Prostate gland (tissue), 2 donors: ENCODE measurements at places on chromosomes 16 and 17. TPM values are rescaled to one million over a fixed set of nuclear protein-coding genes. Genes with fewer than 3 reads are reported as not detected.

DNA sequence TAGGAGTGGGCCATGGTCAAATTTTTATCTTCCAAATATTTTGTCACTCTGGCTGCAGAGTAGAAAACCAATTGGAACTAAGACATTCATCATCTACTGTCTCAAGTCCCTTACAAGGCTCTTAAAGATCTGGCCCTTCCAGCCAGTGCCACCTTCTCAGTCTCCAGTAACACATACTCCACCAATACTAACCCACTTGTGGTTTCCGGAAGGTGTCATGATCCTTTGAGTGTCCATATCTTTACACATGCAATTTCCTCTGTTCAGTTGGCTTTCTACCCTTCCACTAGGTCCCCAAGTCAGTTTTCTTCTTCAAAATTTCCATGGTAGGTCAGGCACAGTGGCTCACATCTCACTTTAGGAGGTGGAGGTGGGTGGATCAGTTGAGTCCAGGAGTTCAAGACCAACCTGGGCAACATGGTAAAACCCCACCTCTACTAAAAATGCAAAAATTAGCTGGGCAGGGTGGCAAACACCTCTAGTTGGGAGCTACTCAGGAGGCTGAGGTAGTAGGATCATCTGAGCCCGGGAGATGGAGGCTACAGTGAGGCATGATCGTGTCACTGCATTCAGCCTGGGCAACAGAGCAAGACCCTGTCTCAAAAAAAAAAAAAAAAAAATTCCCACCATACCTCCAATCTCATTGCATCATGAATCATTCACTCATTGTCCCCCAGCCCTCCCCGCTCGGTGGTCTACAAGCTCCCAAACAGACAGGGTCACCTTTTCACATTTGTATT lies 6.0 kb upstream of the GRB2 start:
- H3K27ac ChIP-seq = no peak overlapping the region
- no peaks in the 10 kb centered on the region for H3K36me3 ChIP-seq
- no peaks in the 10 kb centered on the region for H3K27me3 ChIP-seq
- DNase-seq = no peak
- H3K4me3 ChIP-seq = no peak overlapping the region

GRCh38 chr17:36544044-36544306 lies 744 bp upstream of the GGNBP2 start:
- no peaks in the 10 kb centered on the region for H3K36me3 ChIP-seq
- DNase-seq = peak; percentile 36
- peaks cover 10% of the 10 kb centered on the region for H3K4me1 ChIP-seq
- H3K4me3 ChIP-seq = peak overlapping the region; percentile 99
- peak overlapping the region; percentile 100 for H3K27ac ChIP-seq
- H3K27me3 ChIP-seq = no peaks in the 10 kb centered on the region

GRCh38 chr16:54987081-54987480 lies 56.4 kb downstream of the IRX5 start:
- H3K36me3 ChIP-seq = no peaks in the 10 kb centered on the region
- no peaks in the 10 kb centered on the region for H3K27me3 ChIP-seq
- H3K4me1 ChIP-seq = no peaks in the 10 kb centered on the region
- DNase-seq = no peak

DNA sequence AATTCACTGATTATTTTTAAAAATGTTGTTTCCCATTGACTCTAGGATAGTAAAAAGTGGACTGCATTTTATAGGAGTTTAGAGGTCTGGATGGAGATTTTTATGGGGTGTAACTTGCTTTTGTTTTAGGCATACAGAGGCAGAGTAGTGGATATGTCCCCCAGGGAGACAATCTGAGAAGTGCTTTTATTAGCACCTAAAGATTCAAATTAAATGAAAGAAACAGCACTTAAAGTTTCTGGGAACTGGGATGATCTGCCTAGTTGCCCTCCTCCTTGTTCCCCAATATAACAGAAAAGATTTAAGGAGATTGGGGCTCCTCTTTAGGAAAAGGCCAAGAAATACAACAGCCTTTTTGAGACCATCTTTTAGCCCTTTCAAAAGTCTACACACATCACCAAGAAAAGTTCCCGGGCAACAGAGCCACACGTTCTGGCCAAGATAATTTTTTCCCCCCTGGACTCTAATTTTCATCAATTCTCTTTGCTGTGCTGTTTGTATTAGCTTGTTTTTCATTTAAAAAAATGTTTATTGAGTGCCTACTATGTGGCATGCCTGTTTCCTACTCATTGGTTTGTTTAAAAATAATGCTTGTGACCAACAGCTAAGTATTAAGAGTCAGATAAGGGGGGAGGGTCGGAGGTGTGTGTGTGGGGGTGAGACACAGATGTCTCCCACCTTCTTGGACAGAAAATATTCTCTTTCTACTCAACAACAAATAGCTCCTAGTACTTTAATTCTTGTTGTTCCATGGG lies 2.5 kb upstream of the IGF2BP1 start:
- peaks cover 69% of the 10 kb centered on the region for H3K27me3 ChIP-seq
- H3K36me3 ChIP-seq = no peaks in the 10 kb centered on the region
- H3K4me3 ChIP-seq = no peak overlapping the region

GRCh38 chr17:46745376-46745775 lies 73.1 kb downstream of the WNT3 start:
- DNase-seq = no peak
- no peaks in the 10 kb centered on the region for H3K4me1 ChIP-seq
- no peak overlapping the region for H3K4me3 ChIP-seq
- no peaks in the 10 kb centered on the region for H3K36me3 ChIP-seq
- H3K27me3 ChIP-seq = no peaks in the 10 kb centered on the region
- H3K27ac ChIP-seq = no peak overlapping the region

CFAP52 gene
- 1.7 TPM for total RNA-seq

KCNH4 gene
- total RNA-seq = 0.51 TPM

GRCh38 chr16:85238233-85238647 lies 126.0 kb upstream of the CIBAR2 start:
- no peak overlapping the region for H3K4me3 ChIP-seq
- no peaks in the 10 kb centered on the region for H3K36me3 ChIP-seq
- no peaks in the 10 kb centered on the region for H3K27me3 ChIP-seq
- no peak overlapping the region for H3K27ac ChIP-seq
- H3K4me1 ChIP-seq = peaks cover 13% of the 10 kb centered on the region

GRCh38 chr17:81482673-81483072 lies 29.9 kb downstream of the ACTG1 start:
- H3K4me3 ChIP-seq = no peak overlapping the region
- H3K36me3 ChIP-seq = no peaks in the 10 kb centered on the region
- H3K27ac ChIP-seq = no peak overlapping the region
- DNase-seq = no peak
- H3K4me1 ChIP-seq = peaks cover 8% of the 10 kb centered on the region
- H3K27me3 ChIP-seq = no peaks in the 10 kb centered on the region
